ENCODE measurements at places on chromosomes 12 and 14.
A peak's percentile ranks its signal among the peaks of the same experiment; 100 is the strongest.

GRCh38 chr14:35085441-35085840, 36.3 kb downstream of the PPP2R3C start:
- DNase-seq: no peak

DNA sequence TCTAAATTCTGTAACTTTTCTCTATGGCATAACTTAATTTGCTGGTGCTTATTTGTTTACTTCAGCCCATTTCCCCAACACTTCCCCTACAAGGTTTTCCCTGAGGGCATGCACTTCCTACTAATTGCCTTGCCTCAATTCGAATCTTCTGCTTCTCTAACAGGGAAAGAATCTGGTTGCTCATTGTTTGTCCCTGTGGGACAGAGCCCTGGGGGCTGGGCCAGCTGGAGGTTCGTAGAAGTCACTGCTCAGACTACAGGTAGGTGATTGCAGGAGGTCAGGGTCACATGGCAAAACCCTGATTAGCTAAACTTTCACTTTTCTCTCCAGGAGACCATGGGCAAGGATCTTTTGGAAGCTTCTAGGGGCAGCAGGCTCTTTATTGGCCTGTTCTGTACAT, 72.0 kb downstream of the ZFC3H1 start:
- DNase-seq: no peak

- no peak for DNase-seq
Measured at GRCh38 chr12:13350381-13350780, 153.9 kb downstream of the EMP1 start.

- no peak for DNase-seq
Measured at GRCh38 chr14:76089575-76089974, 62.1 kb upstream of the GPATCH2L start.

DNA sequence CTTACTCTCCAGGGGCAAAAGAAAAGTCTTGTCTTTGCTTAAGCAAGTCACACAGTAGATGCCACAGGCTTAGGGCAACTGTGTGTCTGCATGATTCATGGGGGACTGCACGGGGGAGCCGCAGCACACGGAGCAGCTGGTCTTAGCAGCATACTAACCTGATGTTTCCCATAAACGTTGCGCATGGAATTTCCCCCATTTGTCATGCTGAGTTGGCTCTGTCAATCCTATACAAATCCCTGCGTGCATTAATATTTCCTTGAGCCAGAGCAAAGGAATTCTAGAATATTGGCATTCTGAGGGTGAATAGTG, 71.2 kb downstream of the SAMD4A start:
- peak; percentile 81 for DNase-seq

- DNase-seq: no peak
Measured at GRCh38 chr12:19544353-19544752, 105.1 kb downstream of the AEBP2 start.

- peak; percentile 31 for DNase-seq
Measured at GRCh38 chr14:49218436-49219092, 367.6 kb downstream of the RPS29 start.

DNA sequence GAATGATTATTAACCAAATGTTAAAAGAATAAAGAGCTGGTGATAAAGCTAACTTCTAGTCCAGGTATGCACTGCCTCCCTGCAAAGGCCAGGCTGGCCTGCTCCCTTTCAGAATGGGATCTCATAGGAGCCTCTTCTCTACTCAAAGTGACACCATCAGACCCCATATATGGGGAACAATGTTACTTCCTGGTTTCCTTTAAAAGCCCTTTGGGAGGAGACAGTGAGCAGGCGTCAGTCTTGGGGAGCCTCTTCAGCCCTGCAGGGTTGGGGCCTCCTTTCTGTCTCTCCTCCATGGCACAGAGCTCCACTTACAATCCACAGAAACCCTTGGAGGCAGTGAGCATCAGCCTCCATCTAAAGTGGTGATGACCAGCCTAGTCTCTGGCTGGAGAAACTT, 17.3 kb upstream of the GPRC5A start:
- no peak for DNase-seq

DNA sequence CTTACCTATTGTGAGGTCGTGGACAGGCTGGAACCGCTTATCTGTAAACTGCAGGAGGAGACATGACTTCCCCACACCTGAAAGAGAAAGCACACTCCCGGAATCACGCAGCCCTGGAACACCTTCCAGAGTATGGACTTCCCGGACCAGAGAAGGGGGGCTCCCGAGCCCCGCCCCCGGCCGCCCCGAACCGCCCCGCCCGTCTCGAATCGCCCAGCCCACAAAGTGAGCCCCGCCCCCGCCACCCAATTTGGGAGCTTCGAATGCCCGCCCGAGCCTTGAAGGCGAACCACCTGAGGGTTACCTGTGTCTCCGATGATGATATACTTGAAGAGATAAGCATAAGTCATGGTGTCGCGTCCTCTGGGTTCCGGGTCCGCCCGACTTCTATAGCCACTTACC, 235 bp downstream of the RAB2B start:
- DNase-seq: no peak

Data from cardiac fibroblast (primary cell).